ENCODE measurements at places on chromosomes 1 and 21. TPM values are rescaled to one million over a fixed set of nuclear protein-coding genes. Genes with fewer than 3 reads are reported as not detected.

DNA sequence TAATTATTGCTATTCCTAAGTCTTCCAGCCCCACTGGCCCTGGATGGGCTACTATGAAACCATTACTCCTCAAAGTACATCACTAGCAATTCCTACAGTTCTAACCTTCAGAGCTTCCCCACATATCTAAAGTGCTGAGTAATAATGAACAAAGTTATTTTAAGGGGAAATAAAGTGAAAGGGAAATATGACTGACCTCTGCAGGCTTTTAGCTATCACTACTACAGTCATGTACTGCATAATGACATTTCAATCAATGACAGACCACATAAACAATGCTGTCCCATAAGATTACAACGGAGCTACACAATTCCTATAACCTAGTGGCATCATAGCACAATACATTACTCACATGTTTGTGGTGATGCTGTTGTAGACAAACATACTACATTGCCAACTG, 32.5 kb upstream of the ASPM start:
- DNase-seq: no peak

GRCh38 chr1:12345350-12346217, 115.8 kb downstream of the VPS13D start:
- no peak for DNase-seq

DNA sequence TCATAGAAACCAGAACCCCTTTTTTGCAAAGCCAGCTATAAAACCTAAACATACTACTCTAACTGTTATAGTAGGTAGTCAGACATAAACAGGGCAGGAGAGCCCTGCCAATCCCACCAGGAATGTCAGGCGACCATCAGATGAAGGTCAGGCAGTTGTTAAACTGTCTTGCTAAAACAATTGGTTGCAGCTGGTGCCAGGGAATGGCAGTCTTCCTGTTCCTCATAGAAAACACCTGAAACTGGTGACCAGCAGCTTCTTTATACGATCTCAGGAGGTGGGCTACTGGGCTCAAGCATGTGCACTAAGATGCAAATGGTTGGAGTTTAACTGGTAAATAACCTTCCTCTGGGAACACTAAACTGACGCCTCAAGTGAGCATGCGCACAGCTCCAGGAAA, 224.1 kb downstream of the COL11A1 start:
- DNase-seq: no peak

Gene LCE6A
- not detected for total RNA-seq

DNA sequence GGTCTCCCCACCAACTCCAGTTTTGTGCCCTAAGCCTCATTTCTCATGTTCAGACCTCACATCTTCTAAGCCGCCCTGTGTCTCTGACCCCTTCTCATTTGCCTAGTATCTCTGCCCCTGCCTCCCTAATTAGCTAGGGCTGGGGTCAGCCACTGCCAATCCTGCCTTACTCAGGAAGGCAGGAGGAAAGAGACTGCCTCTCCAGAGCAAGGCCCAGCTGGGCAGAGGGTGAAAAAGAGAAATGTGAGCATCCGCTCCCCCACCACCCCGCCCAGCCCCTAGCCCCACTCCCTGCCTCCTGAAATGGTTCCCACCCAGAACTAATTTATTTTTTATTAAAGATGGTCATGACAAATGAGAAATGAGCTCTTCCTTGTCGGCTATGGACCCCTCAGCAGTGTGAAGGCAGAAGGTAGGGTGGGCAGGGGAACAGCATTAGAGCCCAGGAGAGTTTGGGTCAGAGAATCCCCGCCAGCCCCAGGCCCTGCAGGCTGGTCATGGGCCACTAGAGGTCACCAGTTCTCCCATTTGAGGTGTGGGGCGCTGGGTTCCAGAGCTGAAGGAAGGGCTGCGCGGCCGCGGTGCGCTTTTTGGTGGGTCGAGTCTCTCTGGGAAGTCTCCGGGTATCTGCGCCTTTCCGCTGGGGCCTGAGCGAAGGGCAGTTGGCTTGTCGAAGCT, 11.5 kb downstream of the ADAMTSL4 start:
- DNase-seq: peak; percentile 97

All from posterior vena cava (tissue), 2 donors.